ENCODE measurements at places on chromosomes 11 and 22.

DNA sequence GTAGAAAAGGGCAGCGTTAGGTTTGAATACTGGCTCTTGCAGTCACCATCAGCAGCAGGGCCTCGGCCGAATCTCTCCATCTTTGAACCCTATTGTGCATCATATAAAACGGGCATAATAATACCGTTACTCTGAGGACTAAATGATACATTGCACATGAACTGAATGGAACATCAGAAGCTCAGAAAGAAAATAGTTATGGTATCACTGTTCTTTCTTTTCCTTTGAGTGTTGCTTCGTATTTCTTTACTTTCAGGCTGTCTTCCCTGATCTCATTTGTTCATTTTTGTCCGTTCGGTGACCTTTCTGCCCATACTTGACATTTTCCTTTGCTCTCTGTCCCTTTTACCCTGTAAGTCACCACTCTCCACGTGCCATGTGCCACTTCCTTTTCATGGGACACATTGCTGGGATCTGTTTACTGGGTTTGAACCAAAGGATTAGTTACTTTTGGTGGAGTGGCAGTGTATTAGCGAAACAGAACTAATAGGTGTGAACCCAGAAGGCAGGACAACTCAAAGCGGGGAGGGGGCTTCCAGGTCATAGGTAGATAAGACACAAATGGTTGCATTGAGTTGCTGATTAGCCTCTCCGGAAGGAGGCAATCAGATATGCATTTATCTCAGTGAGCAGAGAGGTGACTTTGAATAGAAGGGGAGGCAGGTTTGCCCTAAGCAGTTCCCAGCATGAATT lies 717 bp upstream of the ZNF202 start:
- DNase-seq: no peak

DNA sequence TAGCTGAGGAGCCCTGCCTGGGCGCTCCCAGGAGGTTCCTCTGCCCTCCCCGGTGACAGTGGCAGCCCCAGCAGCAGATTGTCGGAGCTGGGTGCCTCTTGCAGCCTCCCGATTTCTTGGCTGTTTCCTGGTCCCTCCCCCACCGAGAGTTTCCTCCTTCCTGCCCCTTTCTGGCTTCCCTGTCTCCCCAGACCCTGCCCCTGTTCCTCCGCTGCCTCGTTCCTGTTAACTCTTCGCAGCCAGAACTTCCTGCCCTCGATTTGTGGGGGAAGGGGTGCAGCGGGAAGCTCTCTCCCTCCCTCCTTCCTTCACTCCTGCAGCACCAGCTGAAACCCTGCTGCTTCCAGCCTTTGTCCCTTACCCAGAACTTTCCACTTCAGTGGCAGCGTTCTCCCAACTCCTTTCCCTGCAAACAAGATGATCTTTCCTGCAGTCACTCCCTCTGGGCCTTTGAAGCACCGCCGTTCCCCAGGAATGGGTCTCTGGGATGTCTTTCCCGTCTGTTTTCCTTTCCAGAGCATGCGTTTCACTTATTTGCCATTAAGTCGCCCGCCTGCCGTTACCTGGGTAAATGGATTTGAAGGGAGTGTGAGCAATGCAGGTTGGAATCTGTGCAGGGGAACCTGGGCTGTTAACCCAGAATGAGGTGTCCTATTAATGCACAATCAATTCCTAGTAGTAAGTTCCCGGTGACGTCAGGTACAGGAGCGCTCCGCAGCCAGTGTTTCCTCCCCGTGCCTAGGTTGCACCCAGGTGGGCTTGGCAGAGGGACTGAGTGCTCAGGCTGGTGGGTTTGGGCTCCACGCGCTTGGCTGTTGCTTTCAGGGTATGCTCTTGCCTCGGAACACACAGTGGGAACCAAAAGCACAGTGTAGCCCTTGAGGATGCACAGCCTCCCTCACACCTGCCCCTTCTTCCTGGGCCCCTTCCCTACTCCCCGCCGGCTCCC lies 4.3 kb downstream of the GRK2 start:
- peak; percentile 81 for DNase-seq

DNA sequence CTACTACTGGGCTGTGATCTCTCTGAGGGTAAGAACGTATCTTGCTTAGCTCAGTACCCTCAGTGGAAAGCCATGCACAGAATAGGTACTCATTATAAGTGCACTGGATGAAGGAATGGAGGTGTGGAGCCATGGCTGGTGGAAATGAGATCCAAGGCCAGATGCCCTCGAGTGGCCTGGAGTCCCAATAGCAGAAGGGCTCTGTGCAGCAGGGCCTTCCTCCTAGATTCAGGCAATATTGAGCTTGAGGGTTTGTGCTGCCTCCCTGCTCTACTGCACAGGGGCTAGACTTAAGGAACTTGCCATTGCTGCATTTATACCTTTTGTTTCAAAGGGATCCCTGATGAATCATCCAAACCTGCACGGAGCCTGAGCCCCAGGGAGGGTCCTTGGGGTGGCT lies 33.6 kb upstream of the TUB start:
- DNase-seq: no peak

DNA sequence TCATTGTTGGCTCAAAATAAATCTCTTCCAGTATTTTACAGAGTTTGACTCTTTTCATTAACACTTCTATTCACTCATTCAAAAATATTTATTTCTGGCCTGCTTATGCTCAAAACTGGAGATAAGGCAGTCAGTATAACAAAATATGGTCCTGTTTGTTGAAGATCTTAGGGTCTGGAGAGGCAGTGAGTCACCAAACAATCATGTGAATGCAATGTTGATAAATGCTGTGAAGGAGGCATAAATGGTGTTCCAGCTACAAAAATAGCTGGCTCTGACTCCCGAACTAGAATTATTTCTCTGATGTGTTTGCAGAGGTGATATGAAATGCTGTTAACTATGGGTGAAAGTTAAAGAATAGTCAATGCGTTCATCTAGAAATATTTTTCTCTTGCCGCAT lies 390.6 kb downstream of the AASDHPPT start:
- no peak for DNase-seq

GRCh38 chr11:87462171-87462570 lies 424.4 kb downstream of the TMEM135 start:
- DNase-seq: no peak

GRCh38 chr11:68202165-68202564 lies 10.9 kb downstream of the KMT5B start:
- DNase-seq: no peak

- DNase-seq: no peak
These were observed 725.5 kb downstream of the METTL15 start for GRCh38 chr11:28833670-28834069.

DNA sequence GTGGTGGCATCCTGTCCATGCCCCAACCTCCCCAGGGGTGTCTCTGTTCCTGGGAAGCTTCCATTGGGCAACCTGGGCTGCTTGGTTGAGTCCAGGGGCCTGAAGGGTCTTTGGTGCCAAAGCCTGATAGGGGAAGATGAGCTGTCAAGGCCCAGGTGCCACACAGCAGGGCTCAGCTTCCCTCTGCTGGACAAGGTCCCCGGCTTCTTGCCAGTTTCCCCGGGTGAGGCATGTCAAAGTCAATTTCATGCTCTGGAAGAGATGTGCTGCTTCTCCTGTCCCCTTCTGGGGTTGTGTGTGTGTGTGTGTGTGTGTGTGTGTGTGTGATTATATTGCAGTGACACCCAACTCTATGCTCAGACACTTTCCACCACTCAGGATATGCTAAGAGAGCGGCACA lies 26.9 kb downstream of the TP53I11 start:
- DNase-seq: no peak
